ENCODE measurements at places on chromosomes 5 and 9.

DNA sequence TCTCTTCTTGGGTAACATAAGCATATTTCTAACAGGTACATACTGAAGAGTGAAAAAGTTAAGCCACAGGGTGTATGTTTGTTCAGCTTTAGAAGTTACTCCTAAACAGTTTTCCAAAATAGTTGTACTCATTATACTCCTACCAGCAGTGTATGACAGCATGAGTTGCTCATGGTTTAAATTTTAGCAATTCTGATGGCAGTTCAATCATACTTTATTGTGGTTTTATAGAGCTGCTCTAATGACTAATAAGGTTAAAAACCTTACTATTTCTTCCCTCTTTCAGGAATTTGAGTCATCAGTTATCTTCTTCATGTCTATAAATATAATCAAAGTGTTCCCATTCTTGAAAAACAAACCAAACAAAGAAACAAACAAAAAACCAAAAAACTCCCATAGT lies 81.5 kb downstream of the CAAP1 start:
- no peak for DNase-seq

- no peak for DNase-seq
These were observed 61.8 kb downstream of the CTSL start for GRCh38 chr9:87787735-87788134.

GRCh38 chr5:123708074-123708806 lies 196.3 kb downstream of the CSNK1G3 start:
- no peak for DNase-seq

DNA sequence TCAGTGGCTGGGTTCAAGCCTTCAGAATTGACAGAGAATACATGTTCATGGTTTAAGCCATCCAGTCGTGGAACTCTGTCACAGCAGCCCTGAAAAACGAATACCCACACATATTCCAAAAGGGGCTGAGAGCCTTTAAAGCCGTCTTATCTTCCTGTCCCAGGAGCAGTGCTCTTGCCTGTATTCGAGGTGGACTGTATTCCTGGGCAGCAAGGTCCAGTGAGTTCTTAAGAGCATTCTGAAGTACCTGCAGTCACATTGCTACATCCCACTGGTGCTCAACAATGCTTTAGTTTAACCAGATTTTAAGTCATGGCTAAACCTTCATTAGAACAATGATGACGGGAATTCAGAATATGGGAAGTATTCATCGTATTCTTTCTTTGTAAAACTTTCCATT lies 380.7 kb upstream of the KLF4 start:
- no peak for DNase-seq

DNA sequence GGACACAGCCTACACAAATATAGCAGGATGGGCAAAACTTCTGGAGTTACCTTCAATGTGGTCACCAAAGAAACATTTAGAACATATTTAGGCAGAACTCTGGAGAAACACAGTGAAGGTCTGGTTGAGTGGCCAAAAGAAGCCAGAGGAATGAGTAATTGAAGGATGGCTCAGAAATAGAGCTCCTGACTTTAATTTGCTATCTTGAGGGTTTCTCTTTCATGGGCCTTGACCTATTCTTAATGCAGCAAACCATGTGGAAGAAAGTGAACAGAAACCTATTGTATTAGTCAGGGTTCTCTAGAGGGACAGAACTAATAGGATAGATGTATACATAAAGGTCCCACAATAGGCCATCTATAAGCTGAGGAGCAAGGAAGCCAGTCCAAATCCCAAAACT lies 650.5 kb downstream of the ACTL7B start:
- DNase-seq: no peak
